Muscle of leg (tissue), 16 donors: ENCODE measurements at places on chromosomes 1 and 21.

DNA sequence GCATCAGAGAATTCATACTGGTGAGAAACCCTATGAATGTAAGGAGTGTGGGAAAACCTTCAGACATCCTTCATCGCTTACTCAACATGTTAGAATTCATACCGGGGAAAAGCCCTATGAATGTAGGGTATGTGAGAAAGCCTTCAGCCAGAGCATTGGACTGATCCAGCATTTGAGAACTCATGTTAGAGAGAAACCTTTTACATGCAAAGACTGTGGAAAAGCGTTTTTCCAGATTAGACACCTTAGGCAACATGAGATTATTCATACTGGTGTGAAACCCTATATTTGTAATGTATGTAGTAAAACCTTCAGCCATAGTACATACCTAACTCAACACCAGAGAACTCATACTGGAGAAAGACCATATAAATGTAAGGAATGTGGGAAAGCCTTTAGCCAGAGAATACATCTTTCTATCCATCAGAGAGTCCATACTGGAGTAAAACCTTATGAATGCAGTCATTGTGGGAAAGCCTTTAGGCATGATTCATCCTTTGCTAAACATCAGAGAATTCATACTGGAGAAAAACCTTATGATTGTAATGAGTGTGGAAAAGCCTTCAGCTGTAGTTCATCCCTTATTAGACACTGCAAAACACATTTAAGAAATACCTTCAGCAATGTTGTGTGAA, 12.8 kb downstream of the ZFP69B start:
- no peak for DNase-seq

DNA sequence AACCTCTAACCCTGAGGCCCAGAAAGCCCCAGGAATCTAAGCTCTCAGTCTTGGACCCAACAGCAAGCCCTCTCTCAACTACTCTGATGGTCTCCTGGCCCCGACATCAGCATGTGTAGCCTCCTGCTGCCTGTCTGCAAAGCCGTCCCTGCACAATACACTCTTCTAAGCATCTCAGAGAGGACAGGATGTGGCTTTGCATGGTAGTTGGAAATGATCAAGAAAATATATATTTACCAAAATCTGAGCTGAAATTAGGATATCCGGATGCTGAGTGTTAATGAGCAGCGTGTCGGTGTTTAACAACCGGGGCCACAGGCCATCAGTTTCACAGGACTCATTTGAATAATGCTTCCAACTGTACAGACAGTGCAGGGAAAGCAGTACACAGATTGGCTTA, 59.1 kb upstream of the SIM2 start:
- no peak for DNase-seq

- DNase-seq, result no peak
Observed at GRCh38 chr1:208538078-208538477, 293.9 kb upstream of the PLXNA2 start.

- peak; percentile 93 for DNase-seq
Observed at GRCh38 chr1:167936930-167937708, at the start of gene MPC2. Gene MPC2, minus strand, starts transcription at chr1:167937072. Its CDS starts 1,231 bp downstream, at chr1:167935841.

- DNase-seq, result peak; percentile 87
Observed at GRCh38 chr1:39398278-39399021, 93.0 kb upstream of the BMP8A start.

DNA sequence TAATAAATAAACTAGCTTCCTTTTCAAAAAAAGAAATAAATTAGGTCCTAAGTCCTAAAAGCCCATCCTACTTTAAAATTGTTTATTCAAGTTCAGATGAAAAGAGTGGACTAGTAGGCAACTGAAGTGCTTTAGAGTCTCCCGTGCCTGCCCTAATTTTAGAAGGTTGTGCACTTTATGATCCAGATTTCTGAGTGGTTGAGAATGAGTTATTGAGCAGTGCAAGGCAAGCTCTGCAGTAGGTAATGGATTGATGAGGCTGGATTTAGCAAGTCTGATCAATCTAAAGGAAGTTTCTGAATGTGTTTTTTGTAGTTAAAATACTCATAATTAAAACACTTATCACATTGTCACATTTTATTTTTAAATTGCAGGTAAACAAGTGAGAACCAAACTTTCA, 13.0 kb downstream of the GGPS1 start:
- no peak for DNase-seq

DNA sequence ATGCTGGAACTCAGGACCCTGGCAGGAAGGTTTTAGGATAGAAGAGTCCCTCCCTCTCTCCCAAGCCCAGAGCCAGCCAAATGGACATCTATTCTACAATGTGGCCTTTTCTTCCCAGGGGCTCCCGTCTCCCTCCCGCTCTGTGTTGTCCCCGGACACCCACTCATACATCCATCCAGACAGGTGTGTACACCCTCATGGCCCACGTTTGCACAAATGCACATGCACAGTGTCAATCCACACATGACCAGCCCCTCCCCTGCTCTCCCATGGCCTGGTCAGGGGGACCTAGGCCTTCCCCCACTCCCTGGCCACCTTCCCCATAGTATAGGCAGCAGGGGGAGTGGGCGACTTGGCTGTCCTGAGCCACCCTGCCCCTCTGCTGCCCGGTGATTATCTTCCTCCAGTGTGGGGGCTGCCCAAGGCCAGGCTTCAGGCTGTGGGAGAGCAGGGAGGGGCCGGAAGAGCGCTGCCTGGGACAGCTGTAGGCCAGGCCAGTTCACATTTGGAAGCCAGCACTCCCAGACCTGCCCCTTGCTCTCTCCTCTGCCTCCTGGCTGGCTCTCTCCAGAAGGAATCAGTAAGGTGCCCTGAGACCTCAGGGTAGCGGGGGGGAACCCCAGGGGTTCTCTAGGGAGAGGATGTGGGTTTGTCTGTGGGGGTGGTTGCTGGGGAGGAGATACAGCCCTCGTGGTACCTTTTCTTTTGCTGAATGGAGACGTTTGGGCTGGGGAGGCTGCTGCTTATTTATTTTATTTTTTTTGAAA, 4.1 kb upstream of the PTPN7 start:
- DNase-seq, result no peak

- DNase-seq, result peak; percentile 13
Observed at GRCh38 chr1:68442822-68443556, 6.8 kb downstream of the RPE65 start.

DNA sequence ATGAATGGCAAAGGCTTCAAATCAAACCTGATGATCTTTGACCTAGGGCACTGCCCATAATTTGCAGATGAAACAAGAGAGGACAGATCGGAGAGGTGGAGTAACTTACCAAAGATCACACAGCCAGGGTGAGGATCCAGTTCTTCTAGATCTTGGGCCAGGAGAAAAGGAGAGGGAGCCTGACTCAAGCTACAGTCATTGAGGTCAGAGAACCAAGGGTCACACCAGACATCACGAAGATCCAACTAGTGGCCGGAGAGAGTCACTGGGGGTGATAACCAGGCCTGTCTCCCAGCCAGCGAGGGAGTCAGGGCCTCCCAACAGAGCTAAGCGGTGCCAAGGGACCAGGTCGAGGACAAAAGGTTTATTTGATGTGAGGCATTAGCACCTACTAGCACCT, 115.0 kb downstream of the RIPK4 start:
- DNase-seq, result no peak

GRCh38 chr1:966704-967300, 520 bp downstream of the PLEKHN1 start:
- no peak for DNase-seq

- no peak for DNase-seq
Observed at GRCh38 chr1:51861669-51862068, 16.9 kb downstream of the NRDC start.

DNA sequence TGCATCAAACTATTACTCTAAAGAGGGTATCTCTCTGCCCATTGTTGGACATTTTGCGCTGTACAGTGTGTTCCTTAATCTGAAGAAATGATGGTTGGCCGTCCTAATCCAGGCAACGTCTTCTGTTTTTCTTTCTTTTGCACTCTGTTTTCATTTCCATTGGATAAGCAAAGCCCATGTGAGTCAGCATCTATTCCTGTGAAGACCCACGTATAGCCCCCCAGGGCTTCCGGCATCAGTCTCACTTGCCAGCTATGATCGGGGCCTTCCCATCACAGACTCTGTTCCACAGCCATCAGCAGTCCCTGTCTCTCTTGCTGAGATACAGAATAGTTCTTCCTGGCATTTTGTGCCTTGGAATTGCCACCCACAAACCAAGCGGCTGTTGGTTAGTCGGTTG, 29.2 kb upstream of the BRDT start:
- no peak for DNase-seq

DNA sequence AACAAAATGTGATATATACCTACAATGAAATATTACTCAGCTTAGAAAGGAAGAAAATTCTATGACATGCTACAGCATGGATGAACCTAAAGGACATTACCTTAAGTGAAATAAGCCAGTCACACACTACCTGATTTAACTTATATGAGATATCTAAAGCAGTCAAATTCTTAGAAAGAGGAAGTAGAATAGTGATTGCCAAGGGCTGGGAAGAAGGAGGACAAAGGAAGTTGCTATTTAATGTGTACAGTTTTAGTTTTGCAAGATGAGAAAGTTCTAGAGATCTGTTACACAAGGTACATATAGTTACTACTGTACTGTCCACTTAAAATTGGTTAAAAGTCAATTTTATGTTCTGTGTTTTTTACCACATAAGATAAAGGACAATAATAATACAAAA, 87.5 kb upstream of the KCTD3 start:
- DNase-seq, result no peak

DNA sequence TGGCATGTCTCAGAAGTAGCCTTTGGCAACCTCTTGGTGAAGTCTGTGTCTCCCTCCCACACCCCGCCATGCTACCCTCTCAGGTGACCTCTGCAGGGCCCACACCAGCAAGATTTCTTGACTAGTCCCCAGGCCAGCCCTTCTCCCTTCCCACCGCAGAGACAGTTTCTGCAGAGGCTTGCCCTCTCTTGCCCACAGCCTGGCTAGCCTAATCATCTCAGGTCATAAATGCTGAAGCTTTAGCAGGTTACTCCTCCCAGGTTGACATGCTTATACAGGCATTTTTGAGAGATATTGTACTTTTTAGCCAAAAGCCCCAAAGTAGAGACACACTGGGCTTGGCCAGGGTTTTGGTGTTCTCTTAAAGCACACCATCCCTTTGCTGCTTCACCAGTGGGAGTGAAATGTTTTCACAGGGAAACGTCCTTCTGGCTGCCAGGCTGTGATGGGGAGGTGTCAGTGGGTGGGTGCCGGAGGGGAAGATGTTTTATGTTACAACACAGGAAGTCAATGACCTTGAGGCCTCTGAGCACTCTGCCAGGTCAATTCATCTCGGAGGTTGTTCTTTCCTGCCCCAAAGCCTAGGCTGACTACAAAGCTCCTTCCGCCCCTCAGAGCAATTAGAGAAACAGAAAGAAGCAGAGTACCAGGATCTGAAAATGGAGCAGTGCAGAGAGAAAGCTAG, 58.5 kb downstream of the STYXL2 start:
- DNase-seq, result no peak

DNA sequence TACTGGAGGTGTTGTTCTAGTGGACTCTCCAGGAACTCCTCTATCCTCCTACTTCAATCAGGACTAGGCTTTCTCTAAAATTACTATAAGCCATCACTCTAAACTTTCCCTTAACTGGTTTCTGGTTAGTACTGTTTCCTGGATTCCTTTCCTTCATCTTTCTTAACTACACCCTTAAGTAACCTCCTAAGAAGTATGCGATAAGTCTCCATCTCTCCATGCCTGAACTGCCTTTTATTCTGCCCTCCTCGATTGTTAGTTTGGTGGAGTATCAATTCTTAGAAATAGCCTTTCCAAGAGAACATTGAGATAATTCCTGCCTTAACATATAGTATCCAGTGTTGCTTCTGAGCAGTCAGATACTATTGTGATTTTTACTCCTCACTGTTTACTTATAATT, 162.9 kb upstream of the PDE4B start:
- DNase-seq, result no peak

DNA sequence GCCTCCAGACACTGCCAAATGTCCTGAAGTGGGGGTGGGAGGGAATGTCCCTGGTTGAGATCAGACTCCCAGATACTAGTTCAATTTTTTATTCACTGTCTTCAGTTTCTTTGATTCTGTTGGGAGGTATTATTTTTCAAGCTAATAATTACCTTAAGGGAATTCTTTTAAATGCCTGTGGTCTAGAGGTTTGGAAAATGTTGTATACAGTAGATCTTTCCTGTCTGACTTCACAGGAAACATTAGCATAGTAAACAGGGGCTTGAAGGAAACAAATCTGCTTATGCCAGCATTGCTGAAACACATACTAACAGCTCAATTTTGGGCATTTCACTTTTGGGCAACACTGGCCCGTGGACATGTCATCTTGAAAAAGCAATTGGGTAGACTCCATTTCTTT, 84.3 kb upstream of the HP1BP3 start:
- peak; percentile 5 for DNase-seq

GRCh38 chr1:3497521-3497920, 43.1 kb downstream of the ARHGEF16 start:
- DNase-seq, result no peak

DNA sequence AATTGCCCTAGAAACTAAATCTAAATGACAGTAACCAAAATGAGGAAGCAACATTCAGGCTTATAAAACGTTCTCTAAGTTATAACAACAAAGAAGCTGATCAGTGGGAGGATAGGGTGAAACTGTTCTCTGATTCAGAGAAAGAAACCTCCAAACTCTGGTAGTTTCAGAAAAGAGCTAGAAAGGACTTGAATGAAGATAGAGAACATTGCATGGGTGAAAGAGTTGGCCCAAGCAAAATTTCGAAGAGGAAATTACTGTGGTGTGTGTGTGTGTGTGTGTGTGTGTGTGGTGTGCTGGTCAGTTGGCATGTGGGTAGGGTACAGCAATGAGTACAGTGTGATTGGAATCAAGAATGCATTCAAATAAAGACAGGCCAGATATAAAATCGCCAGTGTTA, 16.5 kb upstream of the SPAG17 start:
- DNase-seq, result no peak

- no peak for DNase-seq
Observed at GRCh38 chr1:36382231-36382630, 3.5 kb downstream of the STK40 start.

DNA sequence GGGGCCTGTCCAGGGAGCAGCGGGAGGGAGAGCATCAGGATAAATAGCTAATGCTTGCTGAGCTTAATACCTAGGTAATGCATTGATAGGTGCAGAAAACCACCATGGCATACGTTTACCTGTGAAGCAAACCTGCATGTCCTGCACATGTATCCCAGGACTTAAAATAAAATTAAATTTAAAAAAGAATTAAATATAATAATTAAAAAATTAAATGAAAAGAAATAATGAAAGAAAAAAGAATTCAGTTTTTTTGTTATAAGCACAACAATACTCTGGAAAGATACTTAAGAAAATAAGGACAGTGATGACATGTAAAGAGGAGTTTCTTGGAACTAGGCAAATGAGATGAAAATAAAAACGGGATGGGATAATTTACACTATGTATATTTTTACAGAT, 386.2 kb downstream of the LRRIQ3 start:
- DNase-seq, result no peak

GRCh38 chr1:178928976-178929375, 58.1 kb upstream of the ANGPTL1 start:
- no peak for DNase-seq
